Stimulated activated CD4-positive, alpha-beta T cell treated with anti-CD3 and anti-CD28 coated beads, TNF-alpha, amount 100 ng/mL, for 4 hours (primary cell): ENCODE measurements at places on chromosomes 5 and 9.

DNA sequence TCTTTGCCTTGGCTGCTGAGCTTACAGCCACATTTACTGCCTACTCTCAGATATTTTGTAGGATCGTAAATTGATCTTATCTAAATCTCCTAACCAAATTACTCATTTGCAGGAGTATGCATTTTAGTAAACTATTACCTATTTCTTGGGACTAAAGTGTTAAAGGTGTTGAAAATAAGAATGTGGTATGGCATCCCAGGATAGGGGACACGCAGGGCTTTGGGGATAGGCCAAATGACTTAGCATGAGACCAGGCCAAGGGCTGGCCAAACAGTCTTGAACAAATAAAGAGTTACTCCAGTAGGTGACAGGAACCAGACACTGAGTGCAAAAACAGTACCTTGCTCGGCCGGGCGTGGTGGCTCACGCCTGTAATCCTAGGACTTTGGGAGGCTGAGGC lies 25.1 kb downstream of the TBC1D2 start:
- no peak for DNase-seq

DNA sequence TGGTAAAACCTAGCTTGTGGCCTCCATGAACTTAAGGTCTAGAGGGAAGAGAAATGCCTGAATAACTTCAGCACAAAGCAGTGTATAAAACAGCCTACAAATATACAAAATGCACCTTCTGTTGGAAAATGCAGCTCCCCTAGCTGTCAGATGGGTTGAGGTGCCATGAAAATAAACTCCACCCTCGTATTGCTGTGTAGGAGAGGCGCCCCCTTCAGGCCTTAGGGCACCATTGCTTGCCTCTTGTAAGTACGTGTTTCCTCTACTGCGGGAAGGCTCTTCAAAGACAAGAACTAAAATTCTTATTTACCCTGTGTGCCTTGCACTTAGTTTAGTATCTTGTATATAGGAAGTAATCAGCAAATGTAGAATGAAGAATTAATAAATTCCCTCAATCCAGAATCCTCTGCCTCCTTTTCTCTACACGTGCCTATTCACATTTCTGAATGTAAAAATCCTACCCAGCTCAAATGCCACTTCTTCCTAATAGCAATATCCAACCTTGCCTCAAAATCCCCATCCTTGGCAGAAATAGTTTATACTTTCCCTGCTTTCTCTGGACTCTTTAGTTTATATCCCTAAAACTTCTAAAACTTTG lies 393.7 kb upstream of the PDE4D start:
- DNase-seq, result no peak

DNA sequence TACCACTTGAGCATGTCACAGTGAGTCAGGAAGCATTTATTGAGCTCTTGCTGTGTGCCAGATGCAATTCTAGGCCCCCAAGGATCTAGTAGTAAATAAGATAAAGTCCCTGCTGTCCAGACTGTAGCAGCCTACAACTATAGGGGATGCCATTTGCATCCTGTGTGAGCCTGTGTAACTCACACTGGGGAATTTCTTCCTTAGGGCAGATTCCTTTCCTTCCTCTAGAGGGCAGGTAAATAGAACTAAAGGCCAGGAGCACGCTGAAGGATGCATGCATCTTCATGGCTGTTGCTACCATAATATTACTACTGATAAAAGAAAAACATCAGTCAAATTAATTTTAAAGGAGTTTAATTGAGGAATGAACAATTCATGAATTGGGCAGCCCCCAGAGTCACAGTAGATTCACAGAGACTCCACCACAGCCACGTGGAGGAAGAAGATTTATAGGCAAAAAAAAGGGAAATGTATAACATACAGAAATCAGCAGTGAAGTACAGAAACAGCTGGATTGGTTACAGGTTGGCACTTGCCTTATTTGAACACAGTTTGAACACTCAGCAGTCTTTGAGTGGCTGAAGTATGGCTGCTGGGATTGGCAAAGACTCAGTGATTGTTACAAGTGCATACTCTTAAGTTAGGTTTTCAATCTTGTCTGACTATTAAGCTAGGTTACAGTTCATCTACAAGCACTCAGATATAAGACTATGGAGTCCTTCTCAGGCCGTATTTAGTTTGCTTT lies 98.9 kb downstream of the ACTL7B start:
- no peak for DNase-seq

DNA sequence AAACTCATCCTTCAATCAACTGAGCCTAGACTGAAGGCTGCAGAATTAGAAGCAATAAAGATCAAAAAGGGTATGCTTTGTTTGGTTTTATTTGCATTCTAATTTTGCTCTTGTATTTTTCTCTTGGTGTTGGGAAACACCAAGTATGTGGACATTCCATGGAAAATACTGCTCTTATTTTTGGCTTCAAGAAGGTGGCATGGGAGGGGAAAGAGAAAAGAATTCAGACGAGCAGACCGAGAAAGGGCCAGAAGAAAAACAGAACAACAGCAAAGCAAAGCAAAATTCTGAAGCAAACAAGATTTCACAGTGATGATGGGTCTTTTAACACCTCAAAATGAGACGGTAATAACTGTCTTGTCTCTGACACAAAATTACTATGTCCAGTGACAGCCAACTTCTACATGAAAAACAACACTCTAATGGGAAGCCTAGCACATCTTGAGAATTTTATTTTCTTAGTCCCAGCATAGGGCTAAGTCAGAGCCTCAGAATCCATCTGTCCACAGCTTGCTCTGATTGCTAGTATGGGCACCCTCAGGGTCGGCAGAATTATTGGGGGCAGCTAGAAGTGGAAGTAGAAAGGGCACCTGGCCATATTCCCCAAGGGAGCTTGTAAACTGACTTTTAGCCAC lies 26.8 kb downstream of the FREM1 start:
- no peak for DNase-seq

- no peak for DNase-seq
Measured at GRCh38 chr9:3608011-3608410, 82.2 kb upstream of the RFX3 start.

DNA sequence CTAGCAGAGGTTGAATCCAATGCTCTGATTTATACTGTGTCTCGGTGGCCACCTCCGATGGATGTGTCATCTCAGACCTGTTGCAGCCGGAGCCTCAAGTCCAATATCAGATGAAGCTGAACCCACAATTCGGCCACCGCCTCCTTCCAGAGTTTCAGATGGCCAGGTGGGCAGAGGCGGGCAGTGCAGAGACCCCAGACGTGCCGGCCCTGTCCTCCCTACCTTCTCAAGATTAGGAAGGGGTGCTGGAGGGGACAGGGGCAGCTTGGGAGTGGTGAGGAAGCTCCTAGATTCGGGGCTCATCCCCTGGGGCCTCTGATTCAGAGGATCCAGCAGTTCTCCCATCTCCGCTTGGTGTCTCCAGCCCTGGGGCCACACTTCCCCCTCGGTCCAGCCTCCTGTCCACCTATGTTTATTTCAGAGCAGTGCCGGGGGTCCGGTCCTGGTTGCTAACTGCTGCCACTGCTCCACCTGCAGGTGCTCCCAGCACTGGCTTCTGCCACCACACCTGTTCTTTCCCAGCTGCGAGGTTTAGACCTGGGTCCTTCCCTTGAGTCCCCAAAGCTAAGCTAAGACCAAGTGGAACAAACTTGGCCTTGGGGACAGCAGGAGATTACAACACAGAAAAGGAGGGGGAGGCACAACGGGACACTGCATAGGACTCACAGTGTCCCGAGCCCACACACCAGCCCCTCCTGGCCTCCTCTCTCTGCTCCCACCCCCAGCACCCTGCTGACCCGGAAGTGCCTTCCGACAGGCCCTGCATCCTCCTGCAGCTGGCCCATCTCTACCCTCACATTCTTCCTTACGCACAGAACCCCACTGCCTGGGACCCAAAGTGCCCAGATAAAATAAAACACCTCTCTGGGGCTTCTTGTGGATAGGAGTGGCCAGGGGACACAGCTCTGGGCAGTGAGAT lies 81.6 kb downstream of the NTNG2 start:
- no peak for DNase-seq
